ENCODE measurements at places on chromosomes 11 and 22.

DNA sequence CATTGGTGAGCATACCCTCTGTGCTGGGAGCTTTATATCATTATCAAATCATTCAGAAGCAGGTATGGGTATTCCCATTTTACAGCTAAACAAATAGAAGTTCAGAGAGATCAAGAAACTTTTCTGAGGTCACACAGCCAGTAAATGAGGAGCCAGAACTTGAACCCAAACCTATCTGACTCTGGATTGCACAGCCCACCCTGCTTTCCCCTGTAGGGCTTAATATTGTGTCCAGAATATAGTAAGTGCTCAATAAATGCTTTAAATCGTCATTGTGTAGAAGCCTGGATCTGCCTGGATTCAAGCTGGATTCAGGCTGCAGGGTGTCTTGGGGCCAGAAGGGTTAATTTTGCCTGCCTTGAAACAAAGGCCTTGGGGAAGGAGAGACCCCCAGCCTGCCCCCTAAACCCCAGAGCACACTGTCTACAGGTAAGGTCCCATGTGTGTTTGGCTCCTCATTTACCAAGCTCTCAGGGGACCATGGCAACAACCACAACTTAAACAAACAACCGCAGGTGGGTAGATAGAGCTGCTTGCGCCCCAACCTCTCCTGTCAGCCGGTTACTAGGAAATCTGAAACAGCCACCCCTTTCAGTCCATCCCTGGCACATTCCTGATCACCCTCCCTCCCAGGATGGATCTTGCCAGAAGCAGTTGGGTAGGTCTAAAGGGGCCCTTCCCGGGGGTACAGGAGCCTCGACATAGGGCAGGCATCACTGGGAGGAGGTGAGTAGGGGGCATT lies 3.0 kb upstream of the SEC14L3 start:
- DNase-seq: no peak

GRCh38 chr11:97110376-97110775 lies 720.6 kb downstream of the JRKL start:
- no peak for DNase-seq

DNA sequence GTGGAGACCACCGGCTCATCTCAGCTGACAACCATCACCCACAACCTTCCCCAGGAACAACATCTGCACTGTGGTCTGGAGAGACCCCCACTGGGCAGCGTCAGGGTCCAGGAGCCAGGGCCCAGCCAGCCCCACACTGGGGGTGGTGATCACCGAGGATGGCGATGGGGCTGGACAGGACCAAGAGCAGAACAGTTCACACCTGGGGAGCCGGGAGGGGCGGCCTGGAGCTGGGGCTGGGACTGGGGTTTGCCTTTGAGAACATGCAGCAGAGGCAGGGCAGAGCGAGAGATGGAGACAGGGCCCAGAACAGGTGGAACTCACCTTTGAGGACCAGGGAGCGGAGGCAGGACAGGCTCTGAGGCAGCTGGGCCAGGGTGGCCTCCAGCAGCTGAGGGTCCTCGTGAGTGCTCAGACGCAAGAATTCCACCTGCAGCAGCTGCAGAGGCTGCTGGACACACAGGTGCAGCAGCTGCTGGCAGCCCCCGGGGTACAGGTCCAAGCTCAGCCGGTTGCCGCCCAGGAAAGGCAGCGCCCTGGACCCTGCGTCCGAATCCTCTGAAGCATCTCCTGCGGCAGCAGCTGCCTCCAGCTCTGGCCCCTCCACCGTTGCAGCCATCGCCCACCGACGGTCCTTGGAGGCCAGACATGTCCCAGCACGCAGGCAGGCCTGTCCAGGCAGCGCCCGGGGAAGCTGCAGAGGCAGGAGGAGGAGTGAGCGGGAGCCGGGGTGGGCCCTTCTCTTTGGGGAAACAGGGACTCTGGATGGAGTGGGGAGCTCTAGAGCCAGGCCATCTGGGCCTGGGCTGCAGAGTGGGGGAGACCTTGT lies 1.0 kb downstream of the PIDD1 start:
- no peak for DNase-seq

GRCh38 chr11:9573775-9574621 lies 528 bp downstream of the WEE1 start:
- DNase-seq: no peak

DNA sequence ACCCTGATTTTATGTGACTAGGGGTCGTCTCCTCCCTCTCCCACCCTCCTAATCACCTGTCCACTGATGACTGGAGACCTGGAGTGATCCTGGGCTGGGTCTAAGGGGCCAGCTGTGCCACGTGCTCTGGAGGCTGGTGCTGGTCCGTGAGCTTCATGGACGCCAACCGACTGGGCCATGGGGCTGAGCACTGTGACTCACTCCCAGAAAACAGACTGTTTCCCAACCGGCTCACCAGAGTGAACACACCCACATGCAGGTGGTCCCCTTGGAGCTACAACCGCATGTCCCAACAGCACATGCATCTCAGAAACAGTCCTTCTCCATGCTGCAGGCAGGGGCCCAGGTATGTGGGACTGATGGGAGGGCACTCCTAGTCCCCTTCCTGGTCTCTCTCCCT lies 14.0 kb upstream of the LMO1 start:
- no peak for DNase-seq

DNA sequence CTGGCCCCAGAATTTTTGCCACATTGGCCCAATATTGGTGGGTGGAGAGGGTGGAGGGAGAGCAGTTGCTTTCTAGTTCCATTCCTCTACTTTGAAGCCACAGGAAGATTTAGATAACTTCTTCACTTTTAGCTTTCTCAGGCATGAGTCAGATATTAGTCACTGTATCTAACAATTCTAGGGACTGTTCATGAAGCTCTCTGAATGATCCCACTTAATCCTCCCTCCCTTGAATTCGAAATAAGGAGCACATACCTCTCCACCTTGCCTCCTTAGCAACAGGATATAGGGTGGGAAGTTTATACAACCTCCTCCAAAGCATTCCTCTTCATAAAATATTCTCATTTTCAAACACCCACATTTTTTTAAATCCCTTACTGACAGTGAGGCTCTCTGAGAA lies 13.5 kb downstream of the FSHB start:
- DNase-seq: no peak

DNA sequence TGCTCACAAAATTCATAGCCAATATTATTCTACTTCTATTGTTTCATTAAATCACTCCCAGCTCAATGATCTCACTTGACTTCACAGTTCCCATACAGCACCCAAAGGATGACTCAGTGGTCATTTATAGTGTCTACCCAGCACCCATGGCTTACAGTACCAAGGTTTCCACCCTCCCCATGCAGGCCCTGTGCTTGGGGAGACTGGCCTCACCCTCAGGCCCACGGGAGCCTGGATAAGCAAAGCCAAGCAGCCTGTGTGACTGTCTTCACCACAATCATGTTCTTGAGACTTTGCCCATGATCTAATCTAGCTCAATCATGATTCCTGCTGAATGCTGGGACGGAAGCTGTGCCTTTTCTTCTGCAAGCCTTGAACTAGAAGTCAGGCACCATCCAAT lies 97.6 kb downstream of the SLC36A4 start:
- no peak for DNase-seq

DNA sequence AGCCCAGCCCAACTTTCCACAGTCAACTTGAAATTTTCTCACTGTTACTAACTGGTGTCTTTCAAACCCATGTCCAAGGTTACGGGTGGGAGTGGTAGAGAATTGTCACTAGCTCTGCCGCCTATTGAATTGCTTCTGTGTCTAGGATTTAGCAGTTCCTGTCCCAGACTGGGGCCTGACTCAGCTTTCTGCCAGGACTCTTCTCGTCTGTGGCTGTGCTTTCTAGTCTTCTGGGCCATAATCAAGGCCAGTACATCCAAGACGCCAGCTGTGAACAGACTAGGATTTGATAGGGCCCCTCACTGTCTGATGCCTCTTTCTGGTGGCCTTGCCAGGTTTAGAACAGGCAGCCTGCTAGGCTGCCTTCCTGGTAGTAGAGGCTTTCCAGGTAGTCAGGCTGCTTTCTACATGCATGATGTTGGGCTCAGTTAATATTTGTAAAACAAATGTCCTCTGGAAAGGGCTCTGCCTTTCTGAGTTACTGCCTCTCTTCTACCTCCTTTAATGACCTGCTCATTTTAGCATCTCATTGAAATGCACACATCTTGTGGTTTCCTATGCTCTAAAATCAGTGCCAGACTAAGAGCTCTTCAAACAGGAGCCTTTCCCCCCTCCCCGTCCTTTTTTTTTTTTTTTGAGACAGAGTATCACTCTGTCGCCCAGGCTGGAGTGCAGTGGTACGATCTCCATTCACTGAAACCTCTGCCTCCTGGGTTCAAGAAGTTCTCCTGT lies 13.1 kb upstream of the HIKESHI start:
- DNase-seq: no peak
